Neural progenitor cell (in vitro differentiated cells): ENCODE measurements at places on chromosomes 5 and 9. TPM values are rescaled to one million over a fixed set of nuclear protein-coding genes. Genes with fewer than 3 reads are reported as not detected.

The PRRX2 gene
- 1.5 and 5.2 TPM in 2 replicates for total RNA-seq

The OTP gene
- not detected in 2 replicates for total RNA-seq

DNA sequence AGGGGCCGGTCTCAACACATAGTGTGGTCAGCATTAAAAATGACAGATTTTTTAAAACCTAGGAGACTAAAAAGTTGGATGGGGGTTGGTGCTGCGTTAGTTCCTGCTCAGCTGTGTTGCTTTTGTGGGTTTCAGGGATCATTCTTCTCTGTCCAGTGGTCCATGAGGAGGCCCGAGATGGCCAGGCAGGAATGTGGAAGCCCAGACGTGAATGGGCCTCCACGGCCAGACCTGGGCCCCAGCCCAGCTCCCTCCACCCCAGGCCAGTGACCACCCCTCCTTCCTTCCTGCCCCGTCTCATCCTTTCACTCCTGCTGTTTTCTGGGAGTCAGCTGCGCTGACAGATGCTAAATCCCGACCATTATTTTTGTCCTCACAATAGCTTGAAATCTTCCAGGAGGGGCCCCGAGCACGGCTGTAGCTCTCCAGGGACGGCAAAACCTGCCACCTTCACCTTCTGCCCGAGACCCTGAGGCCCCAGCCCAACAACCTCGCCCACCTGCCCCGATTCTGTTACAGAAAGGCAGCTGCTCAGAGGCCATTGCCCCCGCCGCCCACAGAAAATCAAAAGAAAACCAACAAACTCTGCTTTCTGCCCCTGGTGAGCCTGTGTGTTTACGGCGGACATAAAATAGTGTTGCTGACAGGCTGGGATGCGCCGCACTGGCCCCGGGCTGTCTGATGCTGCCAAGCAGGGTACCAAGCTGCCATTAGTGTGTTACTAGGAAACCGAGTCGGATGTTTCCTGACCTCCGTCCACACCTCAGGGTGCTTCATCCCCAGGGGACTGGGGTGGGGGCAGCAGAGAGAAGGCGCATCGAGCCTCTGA is 83.7 kb upstream of the SARDH start:
- H3K27ac ChIP-seq, result no peak overlapping the region
- no peaks in the 10 kb centered on the region for H3K36me3 ChIP-seq
- no peak overlapping the region for H3K4me3 ChIP-seq

The PAIP1 gene
- total RNA-seq, result 151 and 213 TPM in 2 replicates

The PCA3 gene
- 0.30 and 0.56 TPM in 2 replicates for total RNA-seq

The PSIP1 gene
- total RNA-seq, result 242 and 402 TPM in 2 replicates

DNA sequence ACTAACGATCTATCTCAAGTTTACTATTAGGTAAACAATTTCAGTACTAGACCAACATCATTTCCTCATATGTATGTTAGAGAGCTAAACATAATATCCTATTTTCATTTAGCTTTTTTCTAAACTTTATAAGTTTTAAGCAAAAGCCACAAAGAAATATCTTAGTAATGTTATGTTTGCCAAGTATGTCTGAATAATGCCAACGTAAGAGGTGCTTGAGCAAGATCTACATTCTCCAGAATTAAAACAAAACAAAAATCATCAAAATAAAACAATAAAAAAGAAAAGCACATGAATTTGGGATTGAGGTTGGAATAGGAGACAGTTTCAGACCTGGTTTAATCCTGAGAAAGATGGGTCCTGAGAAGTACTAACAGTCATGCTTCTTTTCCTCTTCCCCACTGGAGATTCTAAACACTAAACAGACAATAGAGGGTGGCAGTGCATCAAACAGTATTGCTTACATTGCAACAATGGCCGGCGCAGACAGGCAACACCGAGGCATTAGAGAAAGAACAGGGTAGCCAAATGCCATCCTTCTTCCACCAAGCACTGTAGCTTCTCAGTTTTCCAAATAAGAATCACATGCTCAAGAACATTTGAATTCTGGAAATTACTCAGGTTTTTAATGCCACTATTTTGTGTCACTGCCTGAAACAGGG is 33.6 kb downstream of the CSNK1A1 start:
- H3K36me3 ChIP-seq, result peaks cover 34% of the 10 kb centered on the region
- no peaks in the 10 kb centered on the region for H3K27me3 ChIP-seq
- no peak overlapping the region for H3K27ac ChIP-seq
- DNase-seq, result peak; percentile 26
- no peak overlapping the region for H3K4me3 ChIP-seq

The IL4 gene
- not detected in 2 replicates for total RNA-seq

DNA sequence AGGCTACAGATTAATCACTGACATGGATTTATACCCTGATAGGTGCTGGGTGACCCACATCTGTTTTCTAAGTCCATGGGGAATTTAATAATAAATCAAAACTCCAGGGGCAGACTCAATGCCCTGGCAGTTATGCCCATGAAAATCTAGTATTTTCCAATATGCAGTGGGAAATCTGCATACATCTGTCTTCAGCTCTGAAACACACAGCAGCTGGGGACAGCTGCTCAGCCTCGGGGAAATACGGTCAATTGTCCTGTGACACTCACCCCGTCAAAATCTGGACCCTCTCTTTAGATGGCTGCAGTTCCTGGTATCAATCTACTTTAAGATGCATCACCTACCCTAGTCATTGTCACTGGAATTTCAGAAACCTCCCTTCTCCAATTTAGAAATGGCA is 12.7 kb upstream of the C1QTNF3 start:
- H3K4me3 ChIP-seq, result no peak overlapping the region
- H3K4me1 ChIP-seq, result peaks cover 12% of the 10 kb centered on the region
- DNase-seq, result no peak
- no peak overlapping the region for H3K27ac ChIP-seq

The SPARC gene
- total RNA-seq, result 122 and 158 TPM in 2 replicates

GRCh38 chr9:9392755-9393154 is 1220.0 kb downstream of the PTPRD start:
- no peak overlapping the region for H3K27ac ChIP-seq
- no peak for DNase-seq
- no peak overlapping the region for H3K4me3 ChIP-seq

GRCh38 chr5:53445569-53445968 is 34.9 kb upstream of the FST start:
- no peak for DNase-seq
- H3K36me3 ChIP-seq, result no peaks in the 10 kb centered on the region
- no peaks in the 10 kb centered on the region for H3K27me3 ChIP-seq
- H3K4me1 ChIP-seq, result no peaks in the 10 kb centered on the region
- no peak overlapping the region for H3K27ac ChIP-seq

DNA sequence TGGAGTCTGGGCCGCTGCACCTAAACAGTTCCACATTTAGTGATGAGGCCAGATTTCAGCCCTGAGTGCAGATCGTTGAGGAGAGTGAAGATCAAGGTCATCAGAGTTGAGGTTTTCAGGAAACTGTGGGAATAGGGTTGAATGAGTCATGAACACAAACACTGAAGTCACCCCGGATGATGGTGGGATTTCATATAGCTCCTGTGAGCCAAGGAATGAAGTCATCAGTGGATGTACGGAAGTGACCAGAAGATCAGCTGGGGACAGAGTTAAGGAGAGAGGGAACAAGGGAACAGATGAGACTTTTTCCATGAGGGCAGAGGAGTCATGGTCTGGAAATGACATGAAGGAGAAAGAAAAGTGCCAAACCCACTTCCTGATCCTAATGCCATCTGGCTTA is 36.5 kb downstream of the PALM2AKAP2 start:
- H3K4me1 ChIP-seq, result no peaks in the 10 kb centered on the region
- no peaks in the 10 kb centered on the region for H3K36me3 ChIP-seq
- H3K27ac ChIP-seq, result no peak overlapping the region

- DNase-seq, result peak; percentile 67
- H3K36me3 ChIP-seq, result no peaks in the 10 kb centered on the region
Measured at GRCh38 chr5:139646912-139647505, 1.1 kb upstream of the CXXC5 start.

The SFXN1 gene
- 146 and 181 TPM in 2 replicates for total RNA-seq

GRCh38 chr5:1643651-1644392 is 120.1 kb upstream of the LPCAT1 start:
- H3K4me1 ChIP-seq, result peaks cover 3% of the 10 kb centered on the region
- no peaks in the 10 kb centered on the region for H3K36me3 ChIP-seq
- H3K27ac ChIP-seq, result no peak overlapping the region

The CARD9 gene
- 0.96 TPM in 1 of 2 replicates, not detected in the other for total RNA-seq

The SLC45A2 gene
- 0.06 TPM in 1 of 2 replicates, not detected in the other for total RNA-seq

The FABP6 gene
- 0.50 and 4.8 TPM in 2 replicates for total RNA-seq

DNA sequence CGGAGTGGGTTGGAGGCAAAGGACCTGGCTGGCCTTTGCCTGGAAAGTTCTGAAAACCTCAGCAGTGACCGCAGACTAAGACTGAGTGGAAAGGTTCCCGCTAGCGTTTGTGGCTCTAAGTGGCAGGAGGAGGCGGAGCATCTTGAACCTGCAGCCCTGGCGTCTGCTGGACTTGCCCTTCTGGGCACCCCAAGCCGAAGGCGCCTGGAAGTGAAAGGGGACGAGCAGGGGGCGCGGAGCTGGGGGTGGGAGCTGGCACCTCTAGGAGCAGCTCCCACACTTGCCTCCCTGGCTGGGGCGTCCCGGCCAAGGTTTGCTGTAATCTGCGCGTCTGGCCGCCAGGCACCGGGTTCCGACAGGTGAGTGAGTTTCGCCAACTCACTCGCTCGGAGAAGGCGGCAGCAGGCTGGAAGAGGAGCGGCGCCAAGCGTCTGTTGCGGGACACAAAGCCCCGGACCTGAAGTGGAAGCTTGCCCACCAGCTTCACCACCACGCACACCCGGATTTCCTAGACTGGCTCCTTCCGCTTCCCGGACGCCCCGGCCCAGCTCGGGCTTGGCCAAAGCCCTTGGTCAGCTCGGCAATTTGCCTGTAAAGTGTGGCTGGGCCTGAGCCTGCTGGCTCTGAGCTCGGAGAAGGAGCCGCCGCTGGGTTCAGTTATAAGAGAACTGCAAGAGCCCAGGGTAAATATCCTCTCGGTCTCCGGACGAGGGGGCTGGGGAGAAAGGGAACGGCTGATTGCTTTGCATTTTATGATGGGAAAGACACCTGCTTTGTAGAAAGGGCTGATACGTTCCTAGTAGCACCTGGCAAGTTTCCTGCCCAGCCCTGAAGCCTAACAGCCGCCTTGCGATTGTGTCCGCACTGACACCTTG is at the start of gene GNA14:
Gene GNA14, minus strand, starts transcription at position 89 of the 875 bp plus-strand sequence. CDS start 529 bp downstream, outside the sequence.
- peak within 1 kb of the TSS; percentile 45 for H3K4me3 ChIP-seq
- peak; percentile 34 for DNase-seq
- no peak within 1 kb of the TSS for H3K27ac ChIP-seq
- H3K36me3 ChIP-seq, result no peaks in the 10 kb centered on the region
- peaks cover 55% of the 10 kb centered on the region for H3K27me3 ChIP-seq

DNA sequence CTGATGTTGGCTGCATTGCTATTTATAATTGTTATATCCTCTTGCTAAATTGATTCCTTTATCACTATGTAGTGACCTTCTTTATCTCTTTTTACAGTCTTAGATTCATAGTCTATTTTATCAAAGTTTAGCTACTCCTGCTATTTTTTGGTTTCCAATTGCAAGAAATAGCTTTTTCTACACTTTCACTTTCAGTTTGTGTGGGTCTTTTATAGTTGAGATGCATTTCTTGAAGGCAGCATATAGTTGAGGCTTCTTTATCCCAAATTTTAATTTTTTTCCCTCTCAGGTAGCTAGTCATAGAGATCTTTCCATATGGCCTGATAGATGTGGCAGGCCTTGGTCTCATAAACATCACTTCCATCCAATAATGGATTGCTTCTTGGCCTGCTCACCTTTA is 228.5 kb downstream of the COMMD10 start:
- peaks cover 9% of the 10 kb centered on the region for H3K36me3 ChIP-seq
- H3K27ac ChIP-seq, result no peak overlapping the region
- H3K27me3 ChIP-seq, result no peaks in the 10 kb centered on the region
- no peaks in the 10 kb centered on the region for H3K4me1 ChIP-seq
- no peak overlapping the region for H3K4me3 ChIP-seq
- no peak for DNase-seq

- H3K36me3 ChIP-seq, result peaks cover 10% of the 10 kb centered on the region
- no peaks in the 10 kb centered on the region for H3K27me3 ChIP-seq
- no peaks in the 10 kb centered on the region for H3K4me1 ChIP-seq
- no peak overlapping the region for H3K4me3 ChIP-seq
Measured at GRCh38 chr5:31504529-31504928, 27.4 kb downstream of the DROSHA start.

The PCDHGA1 gene
- 1.0 and 1.5 TPM in 2 replicates for total RNA-seq

The OR2K2 gene
- total RNA-seq, result not detected in 2 replicates

GRCh38 chr5:95029569-95030366 is 255.1 kb downstream of the MCTP1 start:
- no peak for DNase-seq
- no peak overlapping the region for H3K27ac ChIP-seq
- H3K27me3 ChIP-seq, result no peaks in the 10 kb centered on the region
- no peaks in the 10 kb centered on the region for H3K4me1 ChIP-seq

DNA sequence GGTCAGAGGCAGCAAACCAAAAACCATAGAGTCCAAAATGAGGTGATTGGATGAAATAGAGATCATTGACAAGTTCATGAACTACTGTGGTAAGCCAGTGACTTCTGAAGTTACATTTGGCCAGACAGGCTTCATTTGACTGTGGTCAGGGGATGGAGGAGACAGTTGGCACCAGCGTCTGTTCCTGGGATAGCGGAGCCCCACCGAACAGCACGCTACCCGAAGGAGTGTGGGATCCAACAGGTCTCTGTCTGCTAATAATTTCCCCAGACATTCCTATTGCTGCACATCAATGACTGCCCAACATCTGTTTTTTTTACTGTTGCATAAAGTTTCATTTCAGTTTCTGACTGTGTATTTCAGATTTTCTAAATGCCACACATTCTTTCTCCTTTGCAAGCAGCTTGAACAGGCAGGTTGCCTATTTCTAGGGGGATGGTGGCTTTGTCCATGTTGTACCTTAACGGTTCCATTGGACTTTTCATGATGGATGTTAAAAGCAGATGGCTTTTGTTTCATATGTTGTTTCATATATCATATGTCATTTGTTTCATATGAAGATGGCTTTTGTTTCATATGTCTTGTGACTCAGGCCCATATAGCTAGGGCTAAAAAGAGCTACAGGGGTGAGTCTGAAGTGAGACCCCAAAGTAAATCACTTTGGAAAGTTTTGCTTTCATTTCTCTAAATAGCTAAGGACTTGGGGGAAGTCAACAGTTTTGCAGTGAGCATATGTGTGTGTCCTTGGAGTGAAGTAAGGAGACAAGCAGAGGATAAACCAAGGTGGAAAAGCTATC is 180.8 kb downstream of the GOLPH3 start:
- no peaks in the 10 kb centered on the region for H3K4me1 ChIP-seq
- no peak overlapping the region for H3K4me3 ChIP-seq
- H3K36me3 ChIP-seq, result no peaks in the 10 kb centered on the region
- no peak for DNase-seq

DNA sequence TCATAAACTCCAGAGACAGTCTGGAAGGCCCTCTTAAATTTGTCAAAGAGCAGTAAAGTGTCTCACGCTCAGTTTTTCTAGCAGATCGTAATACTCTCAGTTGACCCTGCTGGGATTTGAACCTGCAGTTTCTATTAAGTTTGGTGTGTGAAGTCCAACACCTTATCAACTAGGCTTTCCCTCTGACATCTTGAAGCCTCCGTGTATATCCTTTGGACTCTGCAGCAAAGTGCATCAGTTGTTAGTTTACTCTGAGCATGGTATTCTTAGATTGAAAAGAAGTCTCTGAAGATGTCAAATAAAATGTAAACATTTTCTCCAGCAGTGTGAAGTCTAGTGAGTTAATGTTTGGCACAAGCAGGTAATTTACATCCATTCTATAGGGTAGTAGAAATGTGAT is 2.4 kb downstream of the FUBP3 start:
- H3K4me3 ChIP-seq, result no peak overlapping the region
- no peak for DNase-seq
- H3K4me1 ChIP-seq, result peaks cover 9% of the 10 kb centered on the region
- no peak overlapping the region for H3K27ac ChIP-seq
